NCI-H1436 treated with DMSO at 0.1 percent for 48 hours (cell line): ENCODE measurements at places on chromosomes 11 and 22.

DNA sequence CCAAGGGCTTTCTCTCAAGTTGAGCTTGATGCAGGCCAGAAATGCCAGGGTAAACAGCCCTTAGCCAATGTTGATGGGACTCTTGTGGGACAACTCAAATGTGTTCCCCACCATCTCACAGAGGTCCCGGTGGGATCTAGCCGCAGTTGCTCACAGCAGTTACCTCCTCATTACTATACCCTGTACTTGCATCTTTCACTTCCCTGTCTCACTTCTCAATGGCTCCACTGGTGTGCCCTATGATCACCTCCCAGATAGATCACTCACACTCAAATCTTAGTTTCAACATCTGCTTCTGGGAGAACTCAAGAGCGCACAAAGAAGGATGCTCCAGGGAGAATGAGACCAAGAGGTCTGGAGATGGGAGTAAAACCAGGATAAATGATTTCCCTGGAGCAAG lies 47.0 kb downstream of the RCN1 start:
- no peak for DNase-seq

DNA sequence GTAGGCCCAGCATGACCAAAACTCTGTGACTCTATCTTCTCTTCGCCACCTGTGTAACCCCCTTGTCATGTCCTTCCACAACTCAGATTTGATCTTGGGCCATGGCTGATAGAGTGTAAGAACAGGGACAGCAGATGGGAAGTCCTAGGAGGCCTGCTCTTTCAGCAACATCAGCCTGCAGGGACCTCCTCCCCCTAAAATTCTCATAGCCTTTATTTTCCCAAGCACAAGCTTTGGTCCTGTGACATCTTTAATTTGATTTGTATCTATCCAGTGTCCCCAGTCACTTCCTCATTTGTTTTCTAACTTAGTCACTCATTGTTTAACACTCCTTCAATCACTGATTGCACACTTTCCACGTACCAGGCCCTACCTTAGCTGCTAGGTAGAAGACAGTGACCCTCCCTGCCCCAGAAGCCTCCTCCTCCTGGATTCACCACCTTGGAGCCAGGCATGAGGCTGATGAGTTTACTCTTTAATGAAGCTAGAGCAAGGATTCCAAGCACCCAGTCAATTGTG lies 5.3 kb downstream of the UBQLN3 start:
- no peak for DNase-seq

DNA sequence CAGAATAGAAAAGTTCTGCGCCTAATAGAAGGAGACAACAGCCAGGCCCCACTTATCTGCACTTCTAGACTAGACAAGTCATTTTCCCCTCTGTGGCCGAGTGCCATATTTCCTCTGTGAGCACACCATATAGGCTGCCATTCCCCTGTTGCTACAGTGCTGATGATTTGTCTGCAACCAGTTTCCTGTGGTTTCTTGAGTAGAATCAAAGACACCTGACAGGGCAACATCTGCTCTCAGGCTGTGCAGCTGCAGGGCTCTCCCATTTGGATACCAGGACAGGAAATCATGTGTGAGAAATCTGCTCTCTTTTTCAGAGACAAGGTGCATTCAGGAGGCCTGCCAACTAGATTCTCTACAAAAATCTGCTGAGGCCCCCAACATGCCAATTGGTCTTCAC lies 879.3 kb downstream of the DLG2 start:
- DNase-seq = no peak

- DNase-seq = no peak
Observed at GRCh38 chr11:68904248-68904847, 657 bp downstream of the IGHMBP2 start.

DNA sequence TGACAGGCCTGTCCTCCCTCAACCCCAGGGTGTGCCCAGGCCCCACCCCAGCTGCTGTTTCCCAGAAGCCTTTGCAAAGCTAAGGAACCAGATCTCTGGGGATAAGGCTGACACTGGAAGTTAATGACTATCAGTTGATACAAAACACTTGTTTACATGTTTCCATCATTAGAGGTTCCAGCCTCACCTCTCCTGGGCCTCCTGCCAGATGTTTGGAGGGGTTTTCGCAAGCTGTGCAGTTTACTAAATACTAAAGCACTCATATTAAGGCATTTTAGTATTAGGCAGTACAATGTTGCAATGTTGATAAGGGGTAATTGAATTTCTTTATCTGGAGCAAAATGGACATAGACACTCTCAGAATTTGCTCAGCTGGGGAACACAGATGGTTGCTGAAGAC lies 218.7 kb downstream of the INSC start:
- no peak for DNase-seq

DNA sequence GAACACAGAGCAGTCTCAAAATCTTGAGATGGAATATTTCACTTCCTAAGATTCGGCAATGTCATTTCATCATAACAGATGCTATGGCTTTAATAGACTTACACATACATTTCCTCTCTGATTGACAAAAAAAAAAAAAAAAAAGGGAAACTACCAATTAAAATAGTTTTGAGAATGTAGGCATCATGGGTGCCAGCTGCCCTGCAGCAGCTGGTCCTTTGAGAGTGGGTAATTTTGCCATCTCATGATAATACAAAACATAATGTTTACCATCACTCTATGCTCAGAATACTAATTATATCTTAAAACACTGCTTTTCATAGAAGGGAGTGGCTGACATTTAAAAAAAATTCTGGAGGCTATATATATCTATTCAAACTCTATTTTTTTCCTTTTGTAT lies 775.6 kb upstream of the CCDC90B start:
- DNase-seq = peak; percentile 80

DNA sequence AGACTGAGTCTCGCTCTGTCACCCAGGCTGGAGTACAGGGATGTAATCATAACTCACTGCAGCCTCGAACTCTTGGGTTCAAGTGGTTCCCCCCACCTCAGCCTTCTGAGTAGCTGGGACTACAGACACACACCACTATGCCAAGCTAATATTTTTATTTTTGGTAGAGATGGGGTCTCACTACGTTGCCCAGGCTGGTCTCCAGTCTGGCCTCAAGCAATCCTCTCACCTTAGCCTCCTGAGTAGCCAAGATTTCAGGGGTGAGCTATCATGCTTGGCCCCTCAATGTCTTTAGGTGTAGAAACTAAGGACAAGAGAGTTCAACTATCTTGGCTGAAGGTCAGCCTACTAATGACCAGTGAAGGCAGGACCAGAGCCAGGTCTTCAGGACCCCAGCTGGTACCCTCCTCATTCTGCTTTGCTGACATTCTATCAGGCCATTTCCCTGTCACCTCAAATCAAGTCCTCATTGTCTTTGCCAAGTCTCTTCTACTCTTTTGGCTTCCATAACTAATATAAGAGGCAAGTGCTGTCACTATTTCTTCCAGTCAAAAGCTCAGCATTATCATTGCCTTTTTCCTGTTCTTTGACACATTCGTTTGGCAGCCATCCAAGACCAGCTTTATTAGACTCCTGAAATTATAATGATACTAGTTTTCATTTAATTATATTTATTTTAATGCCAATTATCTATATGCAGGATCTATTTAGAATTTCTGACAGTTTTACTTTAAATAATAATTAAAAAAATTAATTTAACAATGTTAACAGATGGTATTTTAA lies 264.2 kb upstream of the PITPNB start:
- DNase-seq = no peak

GRCh38 chr11:955154-956063 lies 29.7 kb downstream of the AP2A2 start:
- DNase-seq = no peak

GRCh38 chr11:60762851-60763691 lies 6.4 kb downstream of the MS4A15 start:
- no peak for DNase-seq

GRCh38 chr11:86518211-86518610 lies 143.5 kb downstream of the CCDC81 start:
- no peak for DNase-seq

- DNase-seq = no peak
Observed at GRCh38 chr11:132047167-132047566, 676.8 kb downstream of the NTM start.

GRCh38 chr11:30312243-30312642 lies 10.7 kb upstream of the ARL14EP start:
- no peak for DNase-seq

DNA sequence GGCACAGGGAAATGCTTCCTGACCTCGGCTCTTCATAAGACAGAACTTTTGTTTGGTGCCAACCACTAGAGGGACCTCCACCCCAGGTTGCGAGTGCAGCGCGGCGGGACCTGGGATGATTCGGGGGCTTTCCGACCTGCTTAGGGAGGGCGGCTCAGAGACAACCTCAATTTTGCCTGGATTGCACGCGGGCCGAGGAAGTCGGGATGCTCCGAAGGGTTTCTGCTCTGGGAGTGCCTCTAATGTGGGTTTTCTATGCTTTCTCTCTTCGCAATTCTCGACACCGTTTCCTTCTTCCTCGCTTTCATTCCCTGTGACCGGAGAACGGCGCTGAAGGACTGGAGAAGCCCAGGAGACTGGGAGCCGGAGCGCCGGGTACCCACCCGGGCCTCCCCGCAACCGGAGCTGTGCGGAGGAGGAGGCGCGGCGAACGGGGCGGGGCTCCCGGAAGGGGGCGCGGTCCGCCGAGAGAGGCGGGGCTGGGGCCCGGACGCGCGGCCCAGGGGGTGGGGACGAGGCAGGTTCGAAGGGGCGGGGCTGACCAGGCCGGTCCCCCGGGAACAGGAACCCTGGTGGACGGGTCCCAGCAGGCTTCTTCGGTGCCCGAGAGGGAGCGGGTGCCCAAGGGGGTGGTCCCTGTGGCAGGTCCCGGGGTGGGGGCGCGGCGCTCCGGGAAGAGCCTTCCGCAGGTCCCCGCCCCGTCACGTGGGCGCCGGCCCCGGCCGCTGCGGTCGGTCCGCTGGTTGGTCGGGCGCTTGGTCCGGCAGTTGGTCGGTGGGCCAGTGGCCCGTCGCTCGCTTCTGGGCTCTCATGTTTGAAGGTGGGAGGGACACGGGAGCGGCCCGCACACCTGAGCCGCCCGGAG lies at the start of gene PPFIBP2:
TSS of gene PPFIBP2 (plus strand) at position 766 of the 865 bp plus-strand sequence. CDS start 35,477 bp downstream, outside the sequence.
- DNase-seq = no peak

DNA sequence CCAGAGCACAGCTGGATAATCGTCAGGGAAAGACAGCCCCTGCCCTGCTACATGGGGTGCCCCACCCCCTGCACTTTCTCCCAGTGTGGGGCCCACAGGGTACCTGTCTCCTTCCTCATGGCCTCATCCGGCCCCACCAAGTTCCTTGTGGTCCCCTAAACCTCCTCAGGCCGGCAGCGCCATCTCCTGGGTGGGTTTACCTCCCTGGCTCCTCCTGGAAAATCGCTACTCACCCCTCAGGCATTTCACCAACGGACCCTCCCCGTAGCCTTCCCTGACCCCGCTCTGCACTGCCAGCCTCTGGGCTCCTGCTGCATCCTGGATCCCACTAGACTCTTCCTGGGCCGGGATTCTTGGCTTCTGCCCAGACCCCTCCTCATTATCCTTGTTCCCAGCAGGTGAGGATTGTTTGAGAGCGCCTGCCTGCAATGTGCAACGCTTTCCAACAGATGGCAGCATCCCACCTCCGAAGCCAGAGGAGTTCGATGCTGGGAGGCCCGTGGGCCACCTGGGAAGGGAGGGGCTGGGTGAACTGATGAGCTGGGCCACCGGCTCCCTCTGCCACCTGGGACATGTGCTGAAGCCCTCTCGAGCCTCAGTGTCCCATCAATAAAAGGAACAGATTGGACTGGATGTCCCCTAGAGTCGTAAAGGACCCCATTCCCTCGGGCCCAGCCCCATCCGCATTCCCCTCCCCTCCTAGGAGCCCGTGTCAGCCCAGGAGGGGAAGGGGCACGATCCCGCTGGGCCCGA lies 44.2 kb upstream of the TTLL12 start:
- DNase-seq = no peak

DNA sequence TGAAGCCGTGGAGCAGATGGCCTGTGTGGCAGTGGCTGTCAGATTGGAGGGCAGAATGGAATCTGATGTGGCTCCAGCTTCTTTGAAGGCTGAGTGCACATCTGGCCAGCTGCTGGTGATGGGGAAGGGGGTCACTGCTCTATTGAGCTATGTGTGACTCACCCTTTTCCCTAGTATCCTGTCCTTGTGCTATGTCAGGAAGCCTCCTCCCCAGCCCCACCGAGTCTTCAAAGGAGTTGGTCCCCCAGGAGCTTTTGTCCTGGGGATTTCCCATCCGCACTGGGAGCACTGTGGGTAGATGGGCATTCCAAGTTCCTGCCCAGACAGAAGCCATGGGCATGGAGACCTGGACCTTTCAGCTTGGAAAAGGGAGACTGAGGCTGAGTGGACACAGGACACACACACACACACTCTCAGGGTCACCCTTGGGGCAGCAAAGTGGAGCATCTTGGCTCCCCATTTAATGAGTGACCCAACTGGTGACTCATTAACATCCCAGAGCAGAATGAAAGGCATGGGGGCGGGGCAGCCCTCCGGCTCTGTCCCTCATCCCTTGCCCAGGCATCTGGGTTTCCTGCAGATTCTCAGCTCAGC lies 3.3 kb downstream of the SERPINH1 start:
- no peak for DNase-seq

GRCh38 chr11:132158091-132158490 lies 787.7 kb downstream of the NTM start:
- no peak for DNase-seq

DNA sequence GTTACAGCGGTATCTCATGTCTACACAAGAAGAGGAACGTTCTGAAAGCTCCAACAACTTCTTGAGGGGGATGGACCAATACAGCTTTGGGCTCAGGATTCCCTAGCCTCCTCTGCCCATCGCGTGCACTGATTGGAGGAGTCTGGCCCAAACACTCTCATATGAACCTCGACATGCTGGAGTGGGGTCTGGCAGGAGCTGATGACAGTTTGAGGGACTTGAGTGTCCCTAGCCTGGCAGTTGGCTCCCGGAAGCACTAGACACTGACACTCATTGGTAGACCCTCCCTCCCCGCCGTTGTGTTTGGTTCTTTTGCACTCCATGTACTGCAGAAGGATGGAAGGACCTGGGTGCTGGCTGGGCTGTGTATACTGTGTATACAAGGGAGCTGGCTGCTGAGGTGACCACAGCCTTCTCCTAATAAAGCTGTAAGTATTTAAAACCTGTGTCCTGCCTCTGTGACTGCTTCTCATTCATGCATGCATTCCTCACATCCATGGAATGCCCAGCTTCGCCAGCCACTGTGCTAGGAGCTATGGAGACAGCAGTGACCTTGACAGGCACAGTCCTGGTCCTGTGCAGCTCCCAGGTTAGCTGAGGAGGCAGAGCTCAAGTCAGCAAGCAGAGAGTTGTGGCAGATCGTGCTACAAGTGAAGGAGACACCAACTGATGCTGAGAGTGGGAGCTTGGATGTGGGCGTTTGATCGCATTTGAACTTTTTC lies 27.9 kb downstream of the ADAMTS15 start:
- DNase-seq = no peak

GRCh38 chr11:128298271-128298670 lies 289.1 kb downstream of the ETS1 start:
- DNase-seq = no peak

- peak; percentile 34 for DNase-seq
Observed at GRCh38 chr11:46948378-46949131, 12.0 kb downstream of the CSTPP1 start.

GRCh38 chr22:43689356-43689755 lies 122.7 kb downstream of the EFCAB6 start:
- DNase-seq = no peak

DNA sequence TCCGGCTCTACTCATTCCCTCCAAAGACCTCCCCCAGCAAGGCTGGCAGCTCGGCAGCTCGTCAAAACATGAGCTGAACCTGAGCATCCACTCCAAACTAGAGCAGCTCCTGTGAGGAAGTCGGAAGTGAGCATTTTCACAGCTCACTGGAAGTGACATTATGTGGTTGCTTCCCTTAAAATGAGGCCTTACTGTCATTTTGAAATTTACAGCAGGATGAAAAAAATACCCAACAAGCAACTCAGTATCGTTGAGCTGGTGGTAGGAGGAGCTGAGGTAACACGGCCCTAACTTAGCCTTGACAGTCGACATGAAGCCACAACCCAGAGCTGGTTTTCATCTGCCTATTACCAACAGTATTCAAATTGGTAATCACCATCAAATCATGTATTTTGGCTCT lies 38.0 kb upstream of the ARFGAP3 start:
- no peak for DNase-seq
